ENCODE measurements at places on chromosomes 1 and 21. TPM values are rescaled to one million over a fixed set of nuclear protein-coding genes. Genes with fewer than 3 reads are reported as not detected.
A peak's percentile ranks its signal among the peaks of the same experiment; 100 is the strongest.

- peak overlapping the region; percentile 30 for H3K4me3 ChIP-seq
- H3K27me3 ChIP-seq, result no peaks in the 10 kb centered on the region
- DNase-seq, result peak; percentile 82
- H3K36me3 ChIP-seq, result no peaks in the 10 kb centered on the region
- H3K4me1 ChIP-seq, result peaks cover 8% of the 10 kb centered on the region
Measured at GRCh38 chr1:167121375-167122120, 27.7 kb downstream of the STYXL2 start.

- H3K27ac ChIP-seq, result peak overlapping the region; percentile 94
- no peak for DNase-seq
- no peaks in the 10 kb centered on the region for H3K36me3 ChIP-seq
- H3K4me1 ChIP-seq, result peaks cover 100% of the 10 kb centered on the region
- no peak overlapping the region for H3K4me3 ChIP-seq
Measured at GRCh38 chr1:111511370-111511769, 7.9 kb upstream of the ADORA3 start.

DNA sequence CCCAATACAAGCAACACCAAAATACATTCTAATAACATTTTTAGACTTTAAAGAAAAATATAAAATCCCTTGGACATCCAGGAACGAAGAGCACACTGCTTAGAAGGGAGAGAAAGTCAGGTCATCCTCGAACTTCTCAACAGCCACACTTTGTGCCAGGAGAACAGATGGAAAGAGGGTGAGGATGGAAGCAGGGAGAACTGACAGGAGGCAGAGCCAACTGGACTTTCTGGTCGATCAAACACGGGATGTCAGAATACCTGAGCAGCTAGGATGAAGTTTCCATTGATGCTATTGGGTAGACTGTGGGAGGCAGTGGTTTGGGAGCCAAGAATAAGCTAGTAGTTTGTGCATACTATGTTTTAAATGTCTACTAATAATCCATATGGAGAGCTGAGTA is 111.4 kb downstream of the TOMM20 start:
- DNase-seq, result no peak
- no peaks in the 10 kb centered on the region for H3K27me3 ChIP-seq
- no peak overlapping the region for H3K27ac ChIP-seq
- H3K4me3 ChIP-seq, result no peak overlapping the region
- H3K4me1 ChIP-seq, result peaks cover 19% of the 10 kb centered on the region
- H3K36me3 ChIP-seq, result no peaks in the 10 kb centered on the region

GRCh38 chr21:33384841-33385331 is 18.3 kb upstream of the IFNGR2 start:
- no peak overlapping the region for H3K4me3 ChIP-seq
- H3K27ac ChIP-seq, result peak overlapping the region; percentile 18
- DNase-seq, result no peak
- no peaks in the 10 kb centered on the region for H3K27me3 ChIP-seq
- no peaks in the 10 kb centered on the region for H3K36me3 ChIP-seq

DNA sequence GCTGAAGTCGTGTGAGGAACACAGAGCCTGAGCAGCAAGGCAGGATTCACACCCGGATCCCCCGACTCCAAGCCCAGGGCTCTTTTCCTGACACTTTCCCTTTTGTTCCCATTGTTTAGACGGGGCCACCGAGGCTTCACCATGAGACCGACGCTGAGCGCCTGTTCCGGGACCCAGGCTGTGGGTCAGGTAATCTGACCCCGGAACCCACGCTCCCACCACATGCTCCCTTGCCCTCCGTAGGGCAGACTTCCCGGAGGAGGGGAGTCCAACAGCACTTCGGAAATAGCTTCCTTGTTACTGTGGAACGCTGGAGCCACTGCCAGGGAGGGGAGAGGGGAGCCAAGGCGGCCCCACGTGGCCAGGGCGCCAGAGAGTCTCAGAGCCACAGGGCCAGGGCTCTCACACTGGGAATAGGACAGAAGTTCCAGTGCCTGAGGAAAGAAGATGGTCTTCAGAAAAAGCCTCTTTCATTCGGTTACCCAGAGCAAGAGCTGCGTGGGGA is 18.4 kb downstream of the RUNX3 start:
- no peak for DNase-seq
- peak overlapping the region; percentile 58 for H3K27ac ChIP-seq

DNA sequence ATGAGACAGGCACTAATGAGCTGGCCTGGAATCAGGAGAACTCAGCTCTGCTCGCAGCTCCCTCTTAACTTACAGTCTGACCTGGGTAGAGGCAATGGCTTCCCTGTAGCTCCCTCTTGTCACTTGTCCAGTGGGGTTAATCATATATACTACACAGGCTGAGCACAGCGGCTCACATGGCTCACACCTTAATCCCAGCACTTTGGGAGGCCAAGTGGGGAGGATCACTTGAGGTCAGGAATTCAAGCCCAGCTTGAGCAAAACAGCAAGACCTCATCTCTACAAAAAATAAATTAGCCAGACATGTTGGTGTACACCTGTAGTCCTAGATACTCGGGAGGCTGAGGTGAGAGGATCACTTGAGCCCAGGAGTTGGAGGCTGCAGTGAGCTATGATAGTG is 4.2 kb downstream of the S100A6 start:
- H3K4me1 ChIP-seq, result peaks cover 47% of the 10 kb centered on the region
- H3K27me3 ChIP-seq, result no peaks in the 10 kb centered on the region
- peak overlapping the region; percentile 95 for H3K27ac ChIP-seq
- no peaks in the 10 kb centered on the region for H3K36me3 ChIP-seq
- peak; percentile 11 for DNase-seq
- H3K4me3 ChIP-seq, result no peak overlapping the region

GRCh38 chr1:183079712-183080388 is 56.6 kb downstream of the LAMC1 start:
- H3K27ac ChIP-seq, result no peak overlapping the region
- no peaks in the 10 kb centered on the region for H3K36me3 ChIP-seq
- DNase-seq, result no peak

- no peak overlapping the region for H3K27ac ChIP-seq
- H3K27me3 ChIP-seq, result no peaks in the 10 kb centered on the region
- H3K36me3 ChIP-seq, result peaks cover 5% of the 10 kb centered on the region
- no peak for DNase-seq
- H3K4me3 ChIP-seq, result no peak overlapping the region
- H3K4me1 ChIP-seq, result no peaks in the 10 kb centered on the region
Measured at GRCh38 chr1:186323865-186324264, 51.2 kb downstream of the TPR start.

GRCh38 chr1:234624724-234625117 is 14.7 kb upstream of the IRF2BP2 start:
- H3K4me3 ChIP-seq, result no peak overlapping the region
- no peak for DNase-seq
- H3K4me1 ChIP-seq, result peaks cover 20% of the 10 kb centered on the region
- no peaks in the 10 kb centered on the region for H3K36me3 ChIP-seq
- no peak overlapping the region for H3K27ac ChIP-seq

DNA sequence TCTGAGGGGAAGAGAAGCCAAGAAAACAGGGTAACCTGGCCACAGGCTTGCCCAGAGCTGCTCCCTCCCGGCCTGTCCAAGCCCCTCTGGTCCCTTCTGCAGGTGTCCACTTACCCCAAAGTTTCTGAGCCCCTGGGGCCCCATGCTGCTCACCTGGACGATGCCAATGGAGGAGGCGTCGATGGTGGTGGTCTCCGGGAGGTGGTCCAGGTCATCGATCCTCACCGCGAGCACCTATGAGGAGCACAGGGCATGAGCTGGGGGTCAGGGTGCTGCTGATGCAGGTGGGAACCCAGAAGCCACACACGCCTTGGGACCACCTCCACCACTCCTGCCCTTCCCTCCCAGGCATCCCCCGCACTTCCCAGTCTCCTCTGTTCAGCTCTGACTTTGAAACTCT is 37.5 kb upstream of the RIPK4 start:
- no peaks in the 10 kb centered on the region for H3K27me3 ChIP-seq
- H3K27ac ChIP-seq, result no peak overlapping the region
- H3K36me3 ChIP-seq, result peaks cover 48% of the 10 kb centered on the region
- no peak overlapping the region for H3K4me3 ChIP-seq

- H3K4me1 ChIP-seq, result peaks cover 7% of the 10 kb centered on the region
- peaks cover 34% of the 10 kb centered on the region for H3K27me3 ChIP-seq
- no peak overlapping the region for H3K4me3 ChIP-seq
Measured at GRCh38 chr1:32755810-32756159, 53.2 kb upstream of the SYNC start.

GRCh38 chr21:27275294-27275927 is 308.5 kb upstream of the ADAMTS5 start:
- no peak overlapping the region for H3K27ac ChIP-seq
- H3K4me3 ChIP-seq, result no peak overlapping the region
- H3K27me3 ChIP-seq, result no peaks in the 10 kb centered on the region
- no peaks in the 10 kb centered on the region for H3K4me1 ChIP-seq
- H3K36me3 ChIP-seq, result no peaks in the 10 kb centered on the region

DNA sequence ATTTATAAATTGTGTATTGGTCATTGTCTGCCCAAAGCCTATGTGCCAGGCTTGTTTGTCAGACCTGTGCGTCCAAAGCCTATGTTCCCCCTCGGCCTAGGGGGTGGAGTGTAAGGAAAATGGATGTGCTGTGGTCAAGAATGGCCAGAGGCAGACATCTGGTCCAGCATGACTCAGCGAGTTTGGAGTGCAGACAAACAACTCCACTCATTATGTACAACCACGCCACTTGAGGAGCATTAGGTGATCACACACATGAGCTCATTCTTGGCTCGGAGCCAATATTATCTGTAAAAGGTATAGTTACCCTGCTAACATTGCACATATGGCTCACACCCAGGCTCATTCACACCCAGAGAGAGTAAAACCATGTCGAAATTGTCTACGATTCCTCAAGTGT is 1047.6 kb upstream of the ADGRL4 start:
- DNase-seq, result no peak
- no peak overlapping the region for H3K4me3 ChIP-seq
- H3K27ac ChIP-seq, result no peak overlapping the region
- no peaks in the 10 kb centered on the region for H3K27me3 ChIP-seq

- peaks cover 39% of the 10 kb centered on the region for H3K4me1 ChIP-seq
- peak overlapping the region; percentile 52 for H3K27ac ChIP-seq
- DNase-seq, result peak; percentile 85
Measured at GRCh38 chr1:9196129-9197040, 38.2 kb upstream of the H6PD start.

DNA sequence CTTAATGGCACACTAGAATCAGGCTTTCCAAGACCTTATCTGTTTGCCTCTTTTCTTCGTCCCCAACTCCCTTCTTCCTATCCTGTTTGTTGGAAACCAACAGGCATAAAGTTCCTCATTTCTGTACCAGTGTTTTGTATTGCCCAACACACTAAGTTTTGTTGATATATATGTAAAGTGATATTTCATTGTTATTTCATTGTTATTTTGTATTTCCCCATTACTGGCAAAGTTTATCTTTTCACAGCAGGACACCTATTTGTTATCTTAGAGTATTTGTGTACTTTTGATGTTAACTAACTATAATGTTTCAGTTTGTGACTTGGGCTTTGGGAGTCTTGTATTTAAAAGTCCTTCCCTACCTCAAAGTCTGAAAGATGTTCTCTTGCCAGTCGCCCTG is 27.1 kb downstream of the FAM20B start:
- peaks cover 9% of the 10 kb centered on the region for H3K36me3 ChIP-seq
- H3K4me3 ChIP-seq, result no peak overlapping the region
- no peaks in the 10 kb centered on the region for H3K4me1 ChIP-seq
- H3K27ac ChIP-seq, result no peak overlapping the region
- DNase-seq, result no peak

DNA sequence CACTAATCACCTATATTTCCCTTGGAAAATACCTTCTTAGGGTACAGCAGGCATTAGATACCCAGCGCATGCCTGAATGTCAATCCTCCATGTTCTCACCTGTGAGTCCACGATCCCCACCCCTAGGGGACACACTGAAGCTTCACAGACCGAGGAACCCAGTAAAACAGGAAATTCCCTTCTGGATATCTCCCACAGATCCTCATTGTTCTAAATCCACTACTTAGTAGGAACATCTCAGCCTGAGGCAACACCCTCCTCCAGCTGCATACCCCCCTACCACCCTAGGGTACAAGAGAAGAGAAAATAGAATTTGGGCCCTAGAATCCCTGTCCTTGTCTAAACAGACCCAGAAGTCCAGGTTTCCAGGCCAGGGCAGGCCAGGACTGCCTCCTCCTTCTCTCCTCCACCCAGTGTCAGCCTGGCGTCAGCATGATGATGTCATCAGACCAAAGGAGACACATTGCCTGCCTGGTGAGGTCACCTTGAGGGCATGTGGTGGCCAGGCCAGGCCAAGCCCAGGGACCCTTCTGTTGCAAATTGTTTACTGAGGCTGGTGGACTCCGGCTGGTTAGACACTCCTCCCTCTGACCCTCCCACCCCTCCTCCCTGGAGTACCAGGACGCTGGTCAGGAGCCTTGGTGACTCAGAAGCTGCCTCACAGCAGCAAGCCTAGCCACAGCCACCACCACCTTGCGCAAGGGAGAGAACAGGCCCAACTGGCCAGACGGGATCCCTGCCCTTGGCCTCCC is 6.2 kb downstream of the NECTIN4 start:
- peaks cover 9% of the 10 kb centered on the region for H3K4me1 ChIP-seq
- no peaks in the 10 kb centered on the region for H3K27me3 ChIP-seq
- H3K4me3 ChIP-seq, result no peak overlapping the region

- peaks cover 7% of the 10 kb centered on the region for H3K27me3 ChIP-seq
- no peaks in the 10 kb centered on the region for H3K36me3 ChIP-seq
- H3K27ac ChIP-seq, result no peak overlapping the region
- no peak overlapping the region for H3K4me3 ChIP-seq
- no peak for DNase-seq
- peaks cover 20% of the 10 kb centered on the region for H3K4me1 ChIP-seq
Measured at GRCh38 chr1:181318022-181318857, 165.1 kb upstream of the CACNA1E start.

GRCh38 chr1:67695963-67696362 is 11.0 kb downstream of the GADD45A start:
- H3K27me3 ChIP-seq, result no peaks in the 10 kb centered on the region
- H3K27ac ChIP-seq, result no peak overlapping the region
- no peaks in the 10 kb centered on the region for H3K4me1 ChIP-seq
- no peak overlapping the region for H3K4me3 ChIP-seq
- no peak for DNase-seq
- no peaks in the 10 kb centered on the region for H3K36me3 ChIP-seq

The S1PR1 gene
- total RNA-seq, result 176 TPM

The MATN1 gene
- total RNA-seq, result not detected

The NHLH1 gene
- 0.36 TPM for total RNA-seq

The S100A2 gene
- total RNA-seq, result not detected

The C8B gene
- not detected for total RNA-seq

The ARHGAP30 gene
- total RNA-seq, result 121 TPM

The MTARC1 gene
- total RNA-seq, result 15.5 TPM

The OR2T29 gene
- total RNA-seq, result 0.77 TPM

The MIGA1 gene
- total RNA-seq, result 18.0 TPM

The RGS18 gene
- total RNA-seq, result 78.6 TPM

The EFNA1 gene
- 19.4 TPM for total RNA-seq

The SZRD1 gene
- 69.9 TPM for total RNA-seq
